Foreskin keratinocyte (primary cell): ENCODE measurements at places on chromosomes 1 and 21. TPM values are rescaled to one million over a fixed set of nuclear protein-coding genes. Genes with fewer than 3 reads are reported as not detected.

The RNF186 gene
- not detected in 2 replicates for polyA plus RNA-seq

The CYP4Z1 gene
- polyA plus RNA-seq = not detected in 2 replicates

The GPATCH4 gene
- 39.0 and 45.9 TPM in 2 replicates for polyA plus RNA-seq

The DCDC2B gene
- polyA plus RNA-seq = not detected in 2 replicates

The LCE1C gene
- 3.8 and 3.9 TPM in 2 replicates for polyA plus RNA-seq

The LCE1F gene
- polyA plus RNA-seq = 0.81 and 1.3 TPM in 2 replicates

The CR1L gene
- polyA plus RNA-seq = not detected in 2 replicates

The CD101 gene
- polyA plus RNA-seq = 0.79 and 1.3 TPM in 2 replicates

The NHLH1 gene
- 0.07 TPM in 2 replicates for polyA plus RNA-seq

The ADAMTS1 gene
- polyA plus RNA-seq = 12.8 and 16.9 TPM in 2 replicates

The LDLRAD1 gene
- polyA plus RNA-seq = not detected in 2 replicates

The ACOT11 gene
- 1.9 and 2.6 TPM in 2 replicates for polyA plus RNA-seq

The INAVA gene
- 17.5 and 30.4 TPM in 2 replicates for polyA plus RNA-seq

The GJB3 gene
- 195 and 203 TPM in 2 replicates for polyA plus RNA-seq

The FAM163A gene
- polyA plus RNA-seq = not detected in 2 replicates

The B3GALT2 gene
- polyA plus RNA-seq = not detected in 2 replicates

The ICOSLG gene
- 1.2 and 2.4 TPM in 2 replicates for polyA plus RNA-seq

The CYP2J2 gene
- polyA plus RNA-seq = 5.9 and 6.9 TPM in 2 replicates

The GJC2 gene
- polyA plus RNA-seq = 0.82 and 1.0 TPM in 2 replicates

The CFHR5 gene
- not detected in 2 replicates for polyA plus RNA-seq
